ENCODE measurements at places on chromosomes 6 and 20. TPM values are rescaled to one million over a fixed set of nuclear protein-coding genes. Genes with fewer than 3 reads are reported as not detected.
A peak's percentile ranks its signal among the peaks of the same experiment; 100 is the strongest.

DNA sequence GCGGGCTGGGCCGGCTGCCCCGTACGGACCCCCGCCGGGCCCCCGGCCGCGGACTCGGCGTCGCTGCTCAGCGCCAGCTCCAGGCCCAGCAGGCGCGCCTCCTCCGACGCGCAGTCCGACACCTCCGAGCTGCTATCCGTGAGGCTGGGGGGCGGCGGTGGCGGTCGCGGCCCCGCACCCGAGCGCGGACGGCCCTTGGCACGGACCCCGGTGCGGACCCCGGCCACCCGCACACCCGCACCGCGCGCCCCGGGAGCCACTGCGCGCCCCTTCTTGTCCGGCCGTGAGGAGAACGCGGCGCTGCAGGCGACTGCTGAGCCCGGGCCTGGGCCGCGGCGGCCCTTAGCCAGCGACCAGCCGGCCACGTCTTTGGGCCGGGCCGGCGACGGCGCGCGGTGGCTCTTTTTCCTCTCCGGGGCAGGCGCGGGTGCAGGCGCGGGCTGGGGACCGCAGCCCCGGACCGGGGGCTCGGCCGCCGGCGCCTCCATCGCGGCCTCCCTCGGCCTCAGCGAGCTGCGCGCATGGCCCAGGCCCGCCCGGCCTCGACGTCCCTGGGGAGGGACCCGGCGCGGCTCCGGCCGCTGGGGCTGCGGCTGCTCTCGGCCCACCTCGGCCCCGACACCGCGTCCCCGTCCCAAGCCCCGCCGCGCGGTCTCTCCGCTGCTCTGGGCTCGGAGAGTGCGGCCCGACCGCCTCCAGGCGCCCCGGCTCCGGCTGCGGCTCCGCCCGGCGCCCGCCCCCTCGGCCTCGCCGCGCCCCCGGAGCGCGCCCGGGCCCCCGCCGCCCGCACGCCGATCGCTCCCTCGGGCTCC lies 12.9 kb upstream of the TLDC2 start:
- no peak for DNase-seq

DNA sequence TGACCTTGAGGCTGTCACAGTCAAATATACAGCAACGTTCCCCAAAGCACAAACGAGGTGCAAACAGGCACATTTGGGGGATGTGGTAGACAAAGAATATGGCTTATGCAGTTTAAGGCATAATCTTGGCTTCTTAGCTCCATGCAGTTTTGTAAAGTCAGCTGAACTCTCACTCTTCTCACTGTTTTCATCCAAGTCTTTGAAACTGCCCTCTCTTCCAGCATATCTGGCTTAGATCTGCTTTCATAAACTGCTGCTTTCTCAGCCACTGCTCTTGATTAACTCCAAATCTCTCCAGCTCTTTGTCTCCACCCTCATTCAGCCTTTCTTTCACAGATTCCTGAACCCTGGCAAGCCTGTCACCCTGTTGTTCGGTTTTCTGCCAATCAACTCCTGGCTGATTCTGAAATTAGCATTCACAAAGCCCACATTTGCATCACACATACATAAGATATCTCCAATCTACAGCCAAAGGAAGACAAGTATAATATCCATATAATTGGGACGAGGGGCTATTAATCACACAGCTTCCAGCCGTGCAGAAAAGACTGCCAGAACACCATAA lies 301.1 kb upstream of the RNF217 start:
- no peak for DNase-seq

DNA sequence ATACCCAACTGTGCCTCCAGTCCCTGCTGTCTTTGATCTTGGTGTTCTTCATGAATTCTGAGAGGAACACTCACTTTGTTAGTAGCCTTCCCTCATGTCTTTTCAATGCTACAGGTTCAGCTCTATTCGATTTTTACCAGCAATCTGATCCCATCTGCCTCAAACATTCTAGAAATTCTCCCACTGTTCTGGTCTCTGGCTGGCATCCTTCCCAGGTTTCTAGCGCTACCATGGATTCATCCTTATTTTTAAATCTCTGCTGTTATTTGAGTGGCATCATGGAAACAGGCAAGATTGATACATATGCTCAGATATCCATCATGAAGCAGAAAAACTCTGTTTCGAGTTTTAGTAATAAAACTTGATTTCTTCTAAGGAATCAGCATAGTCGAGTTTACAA lies 94.8 kb downstream of the GRM1 start:
- no peak for DNase-seq

DNA sequence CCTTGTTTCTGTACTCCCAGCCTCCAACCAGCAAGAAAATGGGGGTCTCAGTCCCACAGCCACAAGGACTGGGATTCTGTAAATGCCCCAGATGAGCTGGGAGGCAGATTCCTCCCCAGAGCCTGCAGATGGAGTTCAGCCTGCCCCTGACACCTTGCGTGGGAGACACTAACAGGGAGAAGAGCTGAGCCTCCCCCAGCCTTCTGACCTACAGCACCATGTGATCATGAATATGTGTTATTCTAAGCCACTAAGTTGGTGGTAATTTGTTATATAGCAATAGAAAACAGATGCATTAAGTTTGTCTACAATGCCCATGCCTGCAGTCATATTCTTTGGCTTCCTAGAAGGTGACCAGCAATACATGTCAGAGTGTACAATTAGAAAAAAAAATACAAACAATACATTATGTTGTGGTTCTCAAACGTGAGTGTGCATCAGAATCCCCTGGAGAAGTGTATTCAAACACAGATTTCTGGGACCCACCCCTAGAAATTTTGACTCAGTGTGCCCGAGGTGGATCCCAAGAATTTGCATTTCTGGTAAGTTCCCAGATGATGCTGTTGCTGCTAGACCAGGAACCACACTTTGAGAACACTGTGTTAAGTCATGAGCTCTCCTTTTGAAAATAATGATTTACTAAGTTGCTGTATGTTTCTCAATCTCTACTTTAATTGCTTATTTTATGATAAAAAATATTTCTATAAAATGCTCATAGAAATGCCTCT lies 39.9 kb downstream of the SLC22A3 start:
- DNase-seq = no peak

- DNase-seq = peak; percentile 88
Measured at GRCh38 chr6:128569732-128570679, 49.6 kb upstream of the PTPRK start.

- DNase-seq = no peak
Measured at GRCh38 chr6:10030942-10031537, 383.8 kb downstream of the TFAP2A start.

GRCh38 chr6:50264995-50265571 lies 215.4 kb upstream of the DEFB112 start:
- no peak for DNase-seq

DNA sequence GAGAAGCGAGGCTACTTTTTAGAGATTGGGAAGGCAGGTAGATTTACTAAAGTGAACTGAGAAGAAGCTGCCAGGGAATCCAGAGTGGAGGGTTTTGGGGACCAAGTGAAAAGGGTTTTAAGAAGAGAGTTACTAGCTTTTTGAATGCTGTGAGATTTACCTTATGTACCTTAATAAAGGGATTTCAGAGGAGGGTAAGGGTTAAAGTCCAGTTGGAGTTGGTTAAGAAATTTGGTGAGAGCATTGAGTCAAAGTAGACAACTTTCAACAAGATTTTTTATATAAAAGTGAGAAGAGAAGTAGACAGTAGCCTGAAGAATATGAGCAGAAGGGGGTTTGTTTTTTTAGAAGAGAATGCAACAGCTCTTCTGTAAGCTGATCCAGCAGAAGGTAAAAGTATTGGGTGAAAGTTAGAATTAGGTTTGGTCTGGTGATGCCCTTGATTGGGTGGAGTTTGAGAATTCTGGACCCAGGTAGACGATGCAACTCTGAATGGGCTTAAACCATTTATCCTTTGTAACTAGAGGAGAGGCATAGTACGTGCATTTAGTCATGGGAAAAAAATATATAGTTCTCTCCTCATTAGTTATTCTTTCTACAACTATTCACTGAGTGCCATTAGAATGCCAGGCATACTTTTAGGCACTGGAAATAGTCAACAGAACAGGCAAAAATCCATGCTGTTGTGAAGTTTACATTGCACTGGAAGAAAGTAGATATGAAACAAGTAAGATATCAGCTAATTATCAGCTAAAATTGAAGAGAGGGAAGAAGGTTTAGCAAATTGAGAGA lies 44.8 kb downstream of the ATRN start:
- DNase-seq = peak; percentile 31

- DNase-seq = no peak
Measured at GRCh38 chr6:30508890-30509736, 19.8 kb downstream of the HLA-E start.

GRCh38 chr20:35458388-35458787 lies 3.0 kb downstream of the CEP250 start:
- DNase-seq = no peak

DNA sequence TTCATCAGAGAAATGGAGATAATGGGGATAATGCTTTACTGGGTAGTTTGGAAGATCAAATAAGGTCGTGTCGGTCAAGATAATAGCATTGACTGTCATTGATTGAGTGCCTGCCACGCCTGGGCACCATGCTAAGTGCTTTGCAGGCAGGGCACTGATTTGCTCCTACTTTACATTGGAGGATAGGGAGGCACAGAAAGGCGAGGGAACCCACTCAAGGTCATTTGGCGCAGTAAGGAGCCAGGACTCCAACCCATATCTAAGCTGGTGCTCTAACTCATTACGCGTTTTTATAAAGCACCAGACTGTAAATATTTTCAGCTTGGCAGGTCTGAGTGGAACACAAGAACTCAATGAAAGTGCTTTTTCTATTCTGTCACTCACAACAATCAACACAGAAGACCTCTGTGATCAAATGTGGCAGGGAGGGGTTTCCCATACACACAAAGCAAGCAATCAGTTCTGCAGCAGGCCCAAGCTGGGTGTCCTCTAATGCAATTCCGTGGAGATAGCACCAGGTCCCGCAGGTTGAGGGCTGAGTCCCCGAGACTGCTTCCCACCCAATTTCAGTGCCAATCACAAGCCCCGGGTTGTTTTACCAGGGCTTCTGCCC lies 373.6 kb downstream of the CDH26 start:
- DNase-seq = no peak

GRCh38 chr6:1618311-1619097 lies 8.8 kb downstream of the FOXC1 start:
- DNase-seq = no peak

DNA sequence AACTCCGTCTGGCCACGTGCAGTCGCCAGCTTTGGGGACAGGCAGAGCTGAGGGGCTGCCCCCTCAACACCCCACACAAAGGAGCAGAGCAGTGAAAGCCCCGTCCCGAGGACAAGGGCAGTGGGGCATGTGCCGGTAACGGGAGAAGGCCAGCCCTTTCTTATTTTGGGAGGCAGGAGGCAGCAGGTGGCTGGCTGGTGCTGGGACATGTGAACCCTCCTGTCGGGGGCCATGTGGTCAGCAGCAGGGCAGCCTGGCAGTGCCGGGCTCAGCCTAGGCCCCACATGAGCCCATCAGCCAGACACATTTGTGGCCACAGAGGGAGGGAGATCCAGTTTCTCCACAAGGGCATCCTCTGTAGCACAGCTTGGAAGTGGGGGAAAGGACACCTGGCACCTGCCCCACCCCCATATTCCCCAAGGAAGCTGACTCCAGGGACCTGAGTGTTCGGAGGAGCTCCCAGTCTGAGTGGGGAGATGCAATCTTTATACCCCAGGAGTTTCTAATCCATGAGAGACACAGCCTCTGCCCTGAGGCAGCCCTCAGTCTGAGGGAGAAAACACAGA lies 137.6 kb downstream of the MRPL14 start:
- DNase-seq = no peak

- no peak for DNase-seq
Measured at GRCh38 chr6:134720353-134721059, 229.4 kb downstream of the ALDH8A1 start.

DNA sequence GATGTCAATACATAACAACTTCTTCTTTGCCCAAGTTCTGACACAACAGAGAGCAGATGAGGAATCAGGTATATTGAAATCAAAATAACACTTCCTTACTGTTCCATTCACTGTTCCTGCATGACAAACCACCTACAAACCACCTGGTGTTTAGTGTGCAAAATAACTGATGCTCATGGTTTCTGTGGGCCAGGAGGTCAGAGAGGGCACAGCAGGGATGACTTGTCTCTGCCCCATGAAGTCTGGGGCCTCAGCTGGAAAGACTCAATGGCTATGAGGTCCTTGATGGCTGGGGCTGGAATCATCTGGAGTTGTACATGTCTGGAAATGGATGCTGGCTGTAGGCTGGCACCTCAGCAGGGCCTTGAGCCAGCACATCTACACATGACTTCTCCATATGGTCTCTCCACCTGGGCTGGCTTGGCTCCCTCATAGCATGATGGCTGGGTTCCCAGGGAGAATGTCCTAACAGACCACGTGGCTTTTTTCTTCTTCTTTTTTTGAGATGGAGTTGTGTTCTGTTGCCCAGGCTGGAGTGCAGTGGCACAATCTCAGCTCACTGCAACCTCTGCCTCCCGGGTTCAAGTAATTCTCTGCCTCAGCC lies 7.4 kb upstream of the COX4I2 start:
- no peak for DNase-seq

GRCh38 chr20:56245761-56246160 lies 2.8 kb upstream of the MC3R start:
- DNase-seq = no peak

- DNase-seq = peak; percentile 45
Measured at GRCh38 chr6:52984247-52984646, 10.8 kb downstream of the GSTA4 start.

DNA sequence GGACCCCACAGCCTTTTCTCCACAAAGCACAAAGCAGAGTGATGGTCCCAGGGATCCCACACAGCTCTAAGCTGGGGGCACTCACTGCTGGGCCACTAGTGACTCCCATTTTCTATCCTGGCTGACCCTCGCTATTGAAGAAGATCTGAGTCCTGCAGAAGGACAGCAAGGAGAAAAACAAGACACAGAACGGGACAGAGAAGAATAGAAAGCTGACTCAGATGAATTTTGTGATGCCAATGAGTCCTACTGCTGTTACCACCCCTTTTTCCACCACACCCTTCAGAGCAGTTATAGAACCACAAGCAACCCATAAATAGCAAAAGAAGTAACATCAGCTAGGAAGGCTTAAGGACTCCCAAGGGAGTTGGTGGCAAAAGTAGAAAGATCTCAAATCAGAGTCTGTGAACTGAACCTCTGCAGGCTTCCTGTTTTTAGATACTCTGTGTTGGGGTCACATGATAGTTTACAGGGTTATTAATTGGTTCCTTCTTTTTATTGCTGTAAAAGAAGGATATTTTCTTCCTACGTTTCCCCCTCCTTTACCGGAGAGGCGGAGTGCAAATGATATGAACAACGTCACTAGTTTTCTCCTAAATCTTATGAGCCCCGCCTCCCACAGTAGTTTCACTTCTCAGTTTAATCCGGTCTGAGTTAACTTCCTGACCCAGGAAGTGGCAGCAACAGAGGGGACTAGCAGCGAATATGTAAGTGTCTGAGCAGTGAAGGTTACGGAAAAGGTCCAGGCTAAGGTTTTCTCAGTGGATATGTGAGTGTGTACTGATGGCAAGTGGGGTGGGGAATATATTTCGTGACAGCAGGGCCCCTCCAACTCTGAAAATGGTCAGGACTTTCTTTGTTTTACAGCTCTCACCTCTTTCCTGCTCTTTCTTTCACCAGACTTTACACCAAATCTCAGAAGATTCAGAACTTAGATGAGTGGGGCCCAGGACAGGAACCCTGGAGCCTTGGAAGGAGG lies at the start of gene TRIM38:
Gene TRIM38 (plus strand): TSS at position 654 of the 979 bp plus-strand sequence. CDS start 3,721 bp downstream, outside the sequence.
- peak; percentile 60 for DNase-seq

Gene TNFRSF6B
- 2.8 TPM for total RNA-seq

Gene TCP11
- total RNA-seq = not detected

Gene FAM50B
- 4.6 TPM for total RNA-seq

Gene OTOR
- total RNA-seq = not detected

Gene SLC26A8
- total RNA-seq = not detected

Gene FAM83C
- total RNA-seq = not detected

Gene C20orf204
- 0.99 TPM for total RNA-seq

Gene MUC22
- 0.05 TPM for total RNA-seq

Gene IYD
- total RNA-seq = not detected

Gene GPANK1
- total RNA-seq = 11.7 TPM

Gene DEFB123
- not detected for total RNA-seq

Gene BPI
- not detected for total RNA-seq

Gene TBX18
- 12.2 TPM for total RNA-seq

Gene SOBP
- 4.7 TPM for total RNA-seq

Data from astrocyte (in vitro differentiated cells and primary cell).